ENCODE measurements at places on chromosomes 5 and 9.

DNA sequence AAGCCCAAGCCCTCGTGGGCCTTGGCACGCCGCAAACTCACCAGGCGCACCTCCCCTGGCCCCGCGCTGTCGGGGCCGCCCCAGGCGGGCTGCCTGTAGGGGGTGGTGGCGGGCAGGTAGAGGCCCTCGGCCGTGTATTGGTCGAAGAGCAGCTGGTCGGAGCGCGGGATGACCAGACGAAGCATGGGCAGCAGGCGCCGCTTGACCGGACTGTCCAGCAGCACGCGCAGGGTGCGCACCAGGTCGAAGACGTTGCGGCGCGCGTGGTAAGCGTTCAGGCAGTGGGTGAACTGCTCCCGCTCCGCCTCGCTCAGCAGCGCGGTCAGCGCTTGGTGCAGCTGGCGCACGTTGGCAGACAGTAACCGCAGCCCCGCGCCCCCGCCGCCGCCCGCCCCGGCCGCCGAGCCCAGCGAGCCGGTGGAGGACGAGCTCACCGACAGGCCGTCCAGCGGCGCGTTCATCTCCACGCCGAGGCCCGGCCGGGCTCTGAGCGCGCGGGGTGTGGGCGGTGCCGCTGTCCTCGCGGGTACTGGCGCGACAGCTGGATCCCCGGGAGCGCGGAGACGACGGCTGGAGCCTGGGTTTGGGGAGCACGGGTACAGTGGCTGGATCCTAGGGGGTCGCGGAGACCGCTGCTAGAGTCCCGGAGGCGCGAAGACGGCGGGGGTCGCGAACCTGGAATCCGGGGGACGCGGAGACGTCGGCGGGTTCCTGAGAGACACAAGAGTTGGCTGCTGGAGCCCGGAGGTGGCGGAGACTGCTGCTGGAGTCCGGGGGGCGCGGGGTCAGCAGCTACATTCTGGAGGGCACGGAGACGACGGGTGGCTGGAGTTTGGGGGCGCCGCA, 709 bp downstream of the WHRN start:
- no peak for DNase-seq

DNA sequence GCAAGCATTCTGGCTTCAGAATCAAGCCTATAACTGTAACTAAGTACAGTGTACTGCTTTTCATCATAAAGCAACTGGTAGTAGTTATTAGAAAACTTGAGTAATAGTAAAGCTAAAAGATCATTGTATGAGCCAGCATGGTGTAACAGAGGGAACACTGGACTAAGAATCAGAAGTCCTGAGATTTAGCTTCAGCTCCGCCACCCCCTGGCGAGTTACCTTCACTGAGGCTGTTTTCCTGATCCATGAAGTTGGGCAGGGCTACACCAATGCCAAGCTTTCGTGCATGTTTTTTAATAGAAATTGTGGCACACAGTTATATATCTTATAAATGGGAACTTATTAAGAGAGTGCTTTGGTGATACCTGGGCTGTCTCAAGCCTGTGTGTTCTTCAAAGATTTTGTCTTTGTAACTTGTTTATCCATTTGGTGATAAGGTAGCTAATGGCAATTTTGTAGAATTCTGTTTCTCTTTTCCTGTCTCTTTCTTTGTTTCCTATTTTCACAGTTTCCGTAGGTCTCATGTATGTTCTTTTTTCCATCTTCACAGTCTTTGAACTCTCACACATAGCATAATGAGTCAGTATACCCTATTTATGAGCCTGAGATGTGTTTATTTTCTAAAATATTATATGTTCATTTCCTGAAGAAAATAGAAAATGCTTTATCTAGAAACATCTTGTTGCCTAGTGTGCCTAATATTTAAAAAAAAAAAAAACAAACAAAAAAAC, 102.3 kb downstream of the GDNF start:
- DNase-seq, result no peak

GRCh38 chr5:14153071-14153864, 10.1 kb downstream of the TRIO start:
- no peak for DNase-seq

- DNase-seq, result no peak
These were observed 2.4 kb downstream of the ANXA6 start for GRCh38 chr5:151154931-151155774.

- DNase-seq, result no peak
These were observed 745 bp downstream of the GADD45G start for GRCh38 chr9:89605465-89606048.
